GM23338 (cell line): ENCODE measurements at places on chromosomes 3 and 15. TPM values are rescaled to one million over a fixed set of nuclear protein-coding genes. Genes with fewer than 3 reads are reported as not detected.

GRCh38 chr3:126533506-126533905 lies 9.6 kb downstream of the CHST13 start:
- H3K27me3 ChIP-seq, result no peaks in the 10 kb centered on the region
- no peaks in the 10 kb centered on the region for H3K4me1 ChIP-seq
- no peak overlapping the region for H3K27ac ChIP-seq

- no peaks in the 10 kb centered on the region for H3K36me3 ChIP-seq
- DNase-seq, result no peak
- no peak overlapping the region for H3K27ac ChIP-seq
- H3K4me1 ChIP-seq, result peaks cover 26% of the 10 kb centered on the region
These were observed 136.8 kb downstream of the TPRG1 start for GRCh38 chr3:189308608-189309007.

- no peak overlapping the region for H3K4me3 ChIP-seq
- H3K27ac ChIP-seq, result no peak overlapping the region
- H3K4me1 ChIP-seq, result no peaks in the 10 kb centered on the region
- DNase-seq, result no peak
- peaks cover 6% of the 10 kb centered on the region for H3K36me3 ChIP-seq
These were observed 78.2 kb downstream of the ATG7 start for GRCh38 chr3:11350374-11350773.

DNA sequence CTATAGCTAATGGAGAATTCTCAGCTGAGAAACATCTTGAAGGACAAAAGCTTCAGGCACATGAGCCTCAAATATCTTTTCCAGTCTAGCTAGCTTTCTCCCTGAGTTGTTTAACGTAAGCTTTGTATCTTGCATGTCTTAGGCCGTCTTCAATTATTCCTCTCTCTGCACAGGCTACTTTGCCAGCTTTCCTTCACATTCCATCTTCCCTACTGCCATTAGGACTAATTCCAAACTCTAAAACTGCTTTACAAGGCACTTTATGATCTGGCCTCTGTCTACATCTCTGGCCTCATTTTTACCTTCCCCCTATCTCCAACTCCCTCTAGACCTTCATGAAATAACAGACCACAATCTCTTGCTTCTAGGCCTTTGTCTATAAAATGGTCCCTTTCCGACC lies 171.4 kb downstream of the GREM1 start:
- DNase-seq, result no peak
- no peaks in the 10 kb centered on the region for H3K27me3 ChIP-seq
- H3K36me3 ChIP-seq, result no peaks in the 10 kb centered on the region
- H3K4me3 ChIP-seq, result no peak overlapping the region
- H3K4me1 ChIP-seq, result peaks cover 12% of the 10 kb centered on the region; the same call in 1 of the 2 replicates

DNA sequence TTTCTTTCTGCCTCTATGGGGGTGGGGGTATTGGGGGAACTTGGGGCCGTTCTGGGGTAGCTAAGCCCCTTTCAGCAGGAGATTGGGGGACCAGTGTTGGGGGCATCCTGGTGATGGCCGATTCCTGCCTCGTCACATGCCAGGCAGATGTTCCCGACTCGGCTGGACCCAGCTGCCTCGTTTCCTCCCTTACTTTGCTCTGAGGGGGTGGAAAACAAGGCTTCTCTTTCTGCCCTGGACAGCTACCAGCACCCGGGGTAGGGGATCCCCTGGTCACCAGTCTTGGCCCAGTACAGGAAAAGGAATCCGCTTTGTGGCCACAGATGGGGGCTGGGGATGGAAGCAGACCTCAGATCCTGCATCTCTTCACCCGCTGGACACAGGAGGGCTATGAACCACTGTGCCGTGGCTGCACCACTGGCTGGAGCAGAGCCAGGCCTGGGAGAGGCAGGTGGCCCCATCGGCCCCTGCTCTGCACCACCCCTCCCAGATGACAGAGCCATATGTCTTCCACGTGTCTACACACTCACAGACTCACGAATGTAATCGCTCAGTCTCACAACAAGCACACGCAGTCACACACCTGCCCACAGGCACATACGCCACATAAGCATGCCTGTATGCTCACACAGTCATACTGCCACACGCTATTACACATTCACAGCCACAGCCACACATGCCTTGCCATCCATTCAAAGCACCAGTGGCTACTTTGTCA lies 12.4 kb downstream of the SNX33 start:
- no peak overlapping the region for H3K4me3 ChIP-seq
- no peaks in the 10 kb centered on the region for H3K36me3 ChIP-seq
- H3K27me3 ChIP-seq, result no peaks in the 10 kb centered on the region
- no peak overlapping the region for H3K27ac ChIP-seq
- no peak for DNase-seq

Gene SQOR
- total RNA-seq, result not detected in 2 replicates
